BJ (cell line): ENCODE measurements at places on chromosomes 13 and 19. TPM values are rescaled to one million over a fixed set of nuclear protein-coding genes. Genes with fewer than 3 reads are reported as not detected.

PCDH20 gene
- polyA plus RNA-seq = not detected in 2 replicates

- DNase-seq = no peak
These were observed 98.0 kb downstream of the ZDHHC20 start for GRCh38 chr13:21361123-21361522.

- DNase-seq = no peak
These were observed 157.5 kb downstream of the TBC1D4 start for GRCh38 chr13:75324413-75324940.

DNA sequence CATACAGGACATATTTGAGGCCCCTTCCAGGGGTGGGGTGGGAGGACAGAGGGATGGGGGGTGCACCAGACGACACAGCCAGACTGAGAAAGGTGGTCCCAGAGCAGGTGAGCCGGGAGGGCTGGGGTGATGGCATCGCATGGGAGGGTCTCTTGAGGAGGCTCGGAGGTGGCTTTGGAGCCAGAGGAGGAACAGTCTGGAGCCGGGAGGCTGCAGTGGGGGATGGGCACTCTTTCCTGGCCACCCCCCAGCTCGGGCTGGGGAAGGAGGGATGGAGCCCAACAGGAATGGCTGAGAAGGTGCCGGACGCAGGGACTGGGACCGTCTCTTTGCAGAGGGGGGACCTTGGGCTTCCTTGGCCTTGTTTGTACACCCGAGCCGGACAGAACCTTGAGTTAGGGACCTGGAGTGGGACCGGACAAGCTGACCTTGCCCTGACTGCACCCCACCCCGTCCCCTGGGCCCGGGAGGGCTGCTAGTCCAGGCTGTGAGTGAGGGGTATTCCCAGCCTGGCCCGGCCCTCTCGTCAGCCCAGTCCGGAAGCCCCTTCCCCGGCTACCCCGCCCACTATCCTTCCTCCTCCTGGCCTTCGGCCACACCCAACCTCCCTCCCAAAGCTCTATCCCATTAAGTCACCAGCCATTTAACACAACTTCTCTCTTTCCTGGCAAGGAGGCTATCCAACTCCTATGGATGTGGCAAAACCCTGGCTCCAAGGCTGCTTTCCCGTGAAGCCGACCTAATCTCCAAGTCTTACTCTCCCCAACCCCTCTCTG lies 816 bp upstream of the TBXA2R start:
- no peak for DNase-seq

GJA3 gene
- 0.05 and 0.13 TPM in 2 replicates for polyA plus RNA-seq

- DNase-seq = no peak
These were observed 194.3 kb downstream of the TEX29 start for GRCh38 chr13:111514610-111515306.

DNA sequence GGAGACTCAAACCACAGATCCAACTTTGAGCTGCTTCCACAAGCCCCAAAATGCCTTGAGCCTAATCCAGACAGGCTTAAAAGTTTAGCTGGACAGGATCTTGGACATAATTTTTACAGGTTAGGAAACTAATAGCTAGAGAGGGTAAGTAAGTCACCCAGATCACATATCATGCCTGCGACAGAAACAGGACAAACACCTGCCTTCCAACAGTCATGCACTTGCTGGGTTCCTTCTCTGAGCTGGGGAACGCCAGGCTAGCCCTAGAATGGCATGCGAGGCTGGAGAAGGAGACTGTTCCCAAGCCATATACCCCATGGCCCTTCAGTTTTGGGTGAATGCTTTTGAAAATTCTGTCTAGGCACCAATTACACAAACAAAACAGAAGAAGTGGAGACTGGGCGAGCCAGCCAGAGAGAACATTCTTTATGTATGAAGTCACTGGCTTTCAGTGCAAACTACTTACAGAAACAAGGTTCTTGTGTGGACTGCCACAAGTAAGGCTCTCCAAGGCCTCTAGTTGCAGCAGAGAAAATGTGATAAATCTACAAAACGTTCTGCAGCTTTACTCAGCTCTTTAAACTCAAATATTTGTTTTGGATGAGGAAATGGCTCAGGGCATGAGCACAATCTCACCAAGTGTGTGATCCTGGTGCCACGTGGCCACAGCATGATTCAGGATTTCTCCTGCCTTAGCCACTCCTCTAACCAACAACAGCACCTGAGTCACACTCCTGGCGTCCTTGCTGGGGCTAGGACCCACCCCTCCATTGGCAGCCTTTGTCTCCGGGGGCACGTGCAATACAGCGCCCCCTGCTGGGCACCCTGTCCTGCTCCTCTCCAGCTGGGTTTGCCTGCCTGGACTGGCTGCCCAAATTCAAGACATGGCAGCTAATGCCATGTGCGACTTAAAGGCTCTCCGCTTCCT lies 73.4 kb upstream of the UBL3 start:
- DNase-seq = peak; percentile 96

- no peak for DNase-seq
These were observed 2.5 kb downstream of the IL4I1 start for GRCh38 chr19:49894011-49894664.

ZNF749 gene
- polyA plus RNA-seq = 10.0 and 11.4 TPM in 2 replicates

GRCh38 chr19:3227054-3227626 lies 2.7 kb downstream of the CELF5 start:
- DNase-seq = no peak

DNA sequence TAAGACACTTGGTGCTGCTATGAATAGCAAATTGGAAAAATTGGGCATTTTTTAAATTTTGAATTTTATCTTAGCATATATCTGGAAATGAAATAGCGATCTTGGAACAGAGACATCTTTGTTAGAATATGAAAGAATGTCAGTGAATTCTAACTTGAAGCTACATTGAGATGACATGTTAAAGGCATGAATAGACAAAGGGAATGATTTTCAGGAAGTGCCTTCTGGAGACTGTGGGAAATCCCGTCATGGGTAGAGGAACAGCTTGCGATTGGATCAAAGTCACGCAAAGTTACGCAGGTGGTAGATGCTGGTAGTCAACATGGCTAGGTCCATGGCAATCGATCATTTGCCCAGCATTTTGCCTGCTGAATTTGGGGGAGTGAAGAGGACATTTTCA lies 43.5 kb downstream of the LRCH1 start:
- DNase-seq = no peak

LILRA6 gene
- polyA plus RNA-seq = not detected in 2 replicates

DNA sequence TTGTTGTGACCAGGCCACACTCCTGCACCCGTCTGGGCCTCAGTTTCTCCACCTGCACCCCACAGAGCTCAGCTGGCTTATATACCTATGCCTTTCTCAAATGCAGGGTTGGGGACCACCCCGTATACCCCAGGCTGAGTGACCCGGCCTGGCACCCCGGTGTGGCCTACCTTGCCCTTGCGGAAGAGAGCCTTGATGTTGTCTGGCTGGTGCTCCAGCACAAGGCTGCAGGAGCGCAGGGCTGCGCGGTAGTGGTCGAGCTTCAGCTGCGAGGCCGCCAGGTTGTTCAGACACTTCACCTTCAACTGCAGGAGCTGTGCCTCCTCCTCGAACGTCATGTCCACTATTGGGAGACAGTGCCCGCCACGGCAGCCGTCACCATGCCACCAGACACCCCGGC lies 5.9 kb downstream of the FKBP8 start:
- DNase-seq = no peak

SIGLEC8 gene
- not detected in 2 replicates for polyA plus RNA-seq

GATAD2A gene
- polyA plus RNA-seq = 18.2 and 24.2 TPM in 2 replicates

MAG gene
- polyA plus RNA-seq = not detected in 2 replicates

- DNase-seq = peak; percentile 9
These were observed 102.3 kb downstream of the STOML3 start for GRCh38 chr13:38888309-38888708.

GRCh38 chr13:99553033-99553432 lies 51.8 kb downstream of the TM9SF2 start:
- DNase-seq = no peak

- DNase-seq = no peak
These were observed 9.1 kb downstream of the COMP start for GRCh38 chr19:18781885-18782527.

GRCh38 chr13:73859841-73860240 lies 274.4 kb downstream of the KLF12 start:
- DNase-seq = no peak

SYT3 gene
- 0.11 TPM in 1 of 2 replicates, not detected in the other for polyA plus RNA-seq

DNA sequence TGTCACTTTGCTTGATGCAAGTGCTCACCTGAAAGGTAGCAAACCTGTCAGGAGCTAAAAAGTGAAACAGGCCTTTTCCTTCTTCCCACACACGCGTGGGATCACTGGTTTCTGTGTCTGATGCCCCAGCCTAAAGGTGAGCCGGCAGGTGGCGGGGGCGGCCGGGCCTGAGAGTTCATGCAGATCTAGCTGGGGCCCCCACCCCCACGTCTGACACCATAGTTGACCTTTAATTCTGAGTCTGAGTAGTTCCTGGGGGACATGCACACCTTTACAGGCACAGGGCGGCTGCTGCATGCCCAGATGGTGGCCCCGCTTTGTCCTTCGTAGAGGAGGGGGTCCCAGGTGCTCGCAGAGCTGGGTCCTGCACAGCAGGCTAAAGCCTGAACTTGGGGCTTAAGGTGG lies 345.3 kb downstream of the TEX29 start:
- DNase-seq = no peak

- peak; percentile 7 for DNase-seq
These were observed 193.6 kb downstream of the RAP2A start for GRCh38 chr13:97627566-97627965.

DNA sequence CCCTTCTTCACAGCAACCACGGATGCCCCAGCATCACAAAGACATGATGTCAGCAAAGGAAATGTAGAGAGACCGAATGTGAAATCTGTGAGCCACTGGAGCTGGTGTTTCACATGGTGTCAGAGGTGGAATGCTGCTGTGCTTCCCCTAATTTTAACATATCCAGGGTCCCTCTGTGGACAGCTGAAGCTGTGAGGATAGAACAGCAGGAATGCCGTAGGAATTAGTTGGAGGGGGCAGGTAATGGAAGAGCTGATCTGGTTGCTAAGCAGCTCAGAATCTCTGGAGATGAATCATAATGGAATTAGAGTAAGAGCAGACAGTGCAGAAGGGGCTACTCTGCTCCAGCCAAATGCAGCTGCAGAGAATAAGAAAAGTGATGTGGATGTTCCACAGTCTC lies 68.9 kb upstream of the ZNF835 start:
- DNase-seq = no peak

DNA sequence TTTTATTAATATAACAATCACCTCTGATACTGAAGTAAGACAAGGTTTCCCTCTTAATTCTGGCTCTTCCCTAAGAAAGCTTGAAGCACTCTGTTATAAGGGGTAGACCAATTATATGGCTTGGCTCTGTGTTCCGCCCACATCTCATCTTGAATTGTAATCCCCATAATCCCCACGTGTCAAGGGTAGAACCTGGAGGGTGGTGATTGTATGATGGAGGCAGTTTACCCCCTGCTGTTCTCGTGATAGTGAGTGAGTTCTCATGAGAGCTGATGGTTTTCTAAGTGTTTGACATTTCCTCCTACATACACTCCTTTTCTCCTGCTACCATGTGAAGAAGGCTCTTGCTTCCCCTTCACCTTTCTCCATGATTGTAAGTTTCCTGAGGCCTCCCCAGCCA lies 363.8 kb upstream of the PCDH20 start:
- no peak for DNase-seq

GRCh38 chr13:76783798-76784197 lies 102.4 kb downstream of the KCTD12 start:
- DNase-seq = no peak

- no peak for DNase-seq
These were observed 30.1 kb downstream of the GSX1 start for GRCh38 chr13:27822258-27822872.

C19orf67 gene
- polyA plus RNA-seq = not detected in 2 replicates

KDM4B gene
- 10.5 and 15.2 TPM in 2 replicates for polyA plus RNA-seq

TUBA3C gene
- polyA plus RNA-seq = not detected in 2 replicates

DNA sequence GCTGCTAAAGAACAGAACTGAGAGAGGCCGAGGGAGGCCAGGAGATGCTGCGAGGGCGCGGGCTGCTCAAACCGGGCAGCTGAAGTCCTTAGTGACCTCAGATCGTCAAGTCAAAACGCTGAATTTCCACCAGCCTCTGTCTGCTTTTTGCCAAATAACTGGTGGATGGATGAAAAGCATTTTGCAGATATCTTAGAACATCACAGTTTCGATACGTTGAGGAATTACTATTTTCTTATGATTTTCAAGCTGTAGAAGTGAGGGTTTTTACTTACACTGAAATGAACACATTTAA lies 2.0 kb downstream of the GPC6 start:
- no peak for DNase-seq

PTBP1 gene
- 137 and 328 TPM in 2 replicates for polyA plus RNA-seq

MTUS2 gene
- 0.05 and 0.07 TPM in 2 replicates for polyA plus RNA-seq

DNA sequence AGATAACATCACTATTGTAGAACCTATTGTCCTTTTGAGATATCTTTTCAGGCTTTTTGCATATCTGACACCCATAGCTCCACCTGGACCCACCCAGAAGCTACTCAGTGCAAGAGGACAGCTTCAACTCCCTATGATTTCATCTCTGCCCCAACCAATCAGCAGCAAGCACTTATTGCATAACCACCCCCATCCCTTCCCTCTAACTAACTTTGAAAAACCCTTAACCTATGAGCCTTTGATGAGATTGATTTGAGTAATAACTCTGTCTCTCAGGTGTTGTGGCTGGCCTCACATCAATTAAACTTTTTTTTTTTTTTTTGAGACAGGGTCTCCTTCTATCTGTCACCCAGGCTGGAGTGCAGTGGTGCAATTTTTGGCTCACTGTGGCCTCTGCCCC lies 13.4 kb upstream of the MTRF1 start:
- DNase-seq = no peak

DNA sequence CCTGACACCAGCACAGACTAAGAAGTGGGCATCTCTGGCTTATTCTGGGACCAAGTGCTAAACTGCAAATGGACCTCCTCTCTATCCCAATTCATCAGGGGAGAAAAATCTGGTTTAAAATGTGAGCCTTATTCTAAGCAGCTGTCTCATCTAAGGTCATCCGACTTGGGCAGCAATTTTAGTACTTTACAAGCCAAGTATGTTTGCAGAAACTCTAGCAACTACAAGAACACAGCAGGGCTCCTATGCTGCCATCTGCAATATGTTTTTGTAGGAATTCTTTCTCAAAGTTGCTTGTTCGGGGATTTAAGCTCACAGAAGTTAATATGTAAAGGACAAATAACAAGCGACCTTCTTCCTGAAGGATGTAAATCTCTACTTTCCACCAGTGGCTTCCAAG lies 113.1 kb downstream of the FOXO1 start:
- DNase-seq = no peak

TNFRSF19 gene
- 11.6 and 14.8 TPM in 2 replicates for polyA plus RNA-seq

MCEMP1 gene
- polyA plus RNA-seq = not detected in 2 replicates

FARP1 gene
- polyA plus RNA-seq = 64.0 and 76.9 TPM in 2 replicates

- no peak for DNase-seq
These were observed 375.9 kb downstream of the EFNB2 start for GRCh38 chr13:106159295-106160195.

DNA sequence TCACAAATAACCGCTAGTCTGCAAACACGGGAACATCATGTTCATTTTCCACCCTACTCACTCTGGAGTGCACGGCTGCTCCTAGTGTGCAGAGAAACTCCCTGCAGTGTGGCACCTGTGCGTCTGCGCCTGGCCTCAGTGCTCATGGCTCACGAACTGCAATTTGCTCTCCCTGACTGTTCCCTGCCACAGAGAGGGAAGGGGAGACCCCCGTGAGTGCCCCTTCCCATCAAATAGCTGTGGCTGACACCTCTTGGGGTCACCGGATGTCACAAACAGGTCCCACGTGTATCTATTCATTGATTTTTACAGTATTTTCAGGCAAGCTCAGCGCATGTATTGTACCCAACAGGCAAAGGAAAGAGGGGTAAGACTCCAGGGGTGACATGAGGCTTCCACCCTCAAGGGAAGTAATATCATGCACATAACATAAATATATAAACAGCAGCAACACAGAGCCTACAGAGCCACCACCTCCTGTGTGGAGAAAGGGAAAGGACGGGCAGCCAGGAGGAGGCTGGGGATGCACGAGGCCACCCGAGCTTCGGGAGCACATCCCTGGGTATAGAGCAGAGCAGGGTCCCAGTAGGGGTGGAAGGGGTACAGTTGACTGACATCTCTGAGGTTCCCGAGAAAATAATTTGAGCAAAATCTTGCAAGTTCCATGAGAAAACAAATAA lies 140.3 kb upstream of the SOX1 start:
- DNase-seq = no peak
